ENCODE measurements at places on chromosomes 5 and 9.

DNA sequence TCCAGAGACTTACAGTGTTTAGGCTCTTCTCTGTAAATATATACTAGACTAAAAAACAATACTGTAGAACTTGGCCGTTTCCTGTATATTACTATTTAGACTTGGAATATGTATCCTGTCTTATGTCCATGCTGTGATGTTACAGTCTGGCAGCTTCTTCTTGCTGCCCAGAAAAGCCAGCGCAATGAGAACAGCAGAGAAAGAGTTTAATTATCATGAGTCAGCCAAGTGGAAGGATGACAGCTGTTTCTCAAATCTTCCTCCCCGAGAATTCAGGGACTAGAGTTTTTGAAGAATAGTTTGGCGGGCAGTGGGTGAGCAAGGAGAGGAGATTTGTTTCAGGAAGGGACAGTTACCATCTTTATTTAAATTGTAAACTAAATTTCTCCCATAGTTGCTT is 37.5 kb downstream of the NAA35 start:
- DNase-seq: no peak

- no peak for DNase-seq
Observed at GRCh38 chr5:157828944-157829639, 29.9 kb downstream of the CLINT1 start.

DNA sequence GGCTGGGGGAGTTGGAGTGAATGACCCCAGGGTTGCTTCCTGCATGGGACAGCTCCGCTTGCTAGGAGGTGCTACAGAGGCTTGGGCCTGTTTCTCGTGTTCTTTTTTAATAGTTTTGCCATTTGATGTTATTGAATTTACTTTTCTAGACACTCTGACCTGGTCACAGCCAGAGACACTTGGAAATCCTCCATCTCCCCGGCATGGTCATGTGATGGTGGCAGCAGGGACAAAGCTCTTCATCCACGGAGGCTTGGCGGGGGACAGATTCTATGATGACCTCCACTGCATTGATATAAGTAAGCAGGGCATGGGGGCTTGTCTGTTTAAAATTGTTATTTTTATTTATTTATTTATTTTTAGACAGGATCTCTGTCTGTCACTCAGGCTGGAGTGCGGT is 13.4 kb downstream of the HSPA5 start:
- DNase-seq: no peak

- DNase-seq: no peak
Observed at GRCh38 chr9:117720066-117720465, 15.9 kb downstream of the TLR4 start.

DNA sequence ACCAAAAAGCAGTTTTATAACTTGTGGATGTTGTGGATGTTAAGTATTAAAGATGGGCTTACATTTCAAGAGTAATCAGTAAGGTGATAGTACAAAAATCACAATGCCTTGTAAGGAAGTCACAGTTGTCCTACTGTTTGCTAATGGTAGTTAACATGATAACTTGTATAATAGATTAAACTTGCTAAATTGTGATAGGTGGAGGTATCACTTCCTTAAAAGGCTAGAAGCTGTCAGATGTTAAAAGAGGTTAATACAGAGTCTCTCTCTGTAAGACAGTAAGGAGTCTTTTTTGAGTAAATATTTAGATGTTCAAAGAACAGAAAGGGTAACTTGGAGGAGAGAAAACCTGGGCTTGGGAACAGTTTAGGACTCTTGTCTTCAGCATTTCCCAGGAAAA is 14.2 kb upstream of the MACIR start:
- no peak for DNase-seq

DNA sequence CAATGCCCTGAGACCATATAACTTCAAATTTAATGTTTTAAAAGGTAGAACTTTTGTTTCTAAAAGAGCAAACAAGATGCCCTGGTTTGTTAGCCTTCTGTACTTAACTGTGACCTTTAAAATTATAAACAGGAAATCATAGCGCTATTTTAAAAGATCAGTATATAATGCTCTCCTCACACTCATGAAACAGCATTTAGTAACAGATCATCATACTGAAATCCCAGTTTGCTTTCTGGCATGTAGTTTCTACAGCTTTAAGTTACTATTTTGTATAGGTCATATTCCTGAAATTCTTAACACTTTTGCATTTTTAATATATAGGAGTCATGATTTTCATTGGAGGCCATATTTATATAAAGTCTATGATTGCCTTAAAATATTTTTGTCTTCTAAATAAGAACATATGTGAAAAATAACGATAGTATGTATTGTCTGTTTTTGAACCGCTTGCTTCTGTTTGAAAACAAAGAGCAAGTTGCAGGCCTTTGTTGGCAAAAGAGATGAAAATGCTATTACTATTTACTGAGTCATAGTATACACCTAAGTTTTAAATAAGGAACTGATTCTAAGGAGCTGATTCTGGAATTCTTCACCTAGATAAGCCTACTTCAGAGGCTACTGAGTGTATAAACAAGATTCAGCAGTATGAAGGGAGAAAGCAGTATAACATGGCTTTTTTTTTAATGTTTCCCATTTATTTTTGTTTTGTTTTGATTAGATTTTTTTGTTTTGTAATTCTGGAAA is 20.5 kb downstream of the SRFBP1 start:
- no peak for DNase-seq

DNA sequence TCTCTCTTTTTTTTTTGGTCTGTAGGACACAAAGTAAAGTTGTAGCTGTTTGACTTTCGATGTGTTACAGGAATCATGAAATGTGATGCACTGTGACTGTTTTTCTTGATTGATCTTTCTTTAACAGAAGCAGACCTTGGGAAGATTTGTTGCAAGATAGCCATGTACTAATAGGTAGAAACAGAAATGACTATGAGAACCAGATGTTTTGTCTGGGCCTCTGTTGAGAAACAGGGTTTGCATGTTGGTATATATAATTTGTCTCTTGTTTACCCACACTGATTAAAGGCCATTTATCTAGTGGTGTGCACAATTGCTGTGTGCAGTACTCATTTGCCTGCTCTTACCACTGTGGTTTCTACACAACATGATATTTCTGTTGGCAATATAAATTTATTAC is 125.1 kb downstream of the HACD4 start:
- DNase-seq: no peak

- DNase-seq: no peak
Observed at GRCh38 chr5:61493973-61494372, 161.9 kb downstream of the ZSWIM6 start.

DNA sequence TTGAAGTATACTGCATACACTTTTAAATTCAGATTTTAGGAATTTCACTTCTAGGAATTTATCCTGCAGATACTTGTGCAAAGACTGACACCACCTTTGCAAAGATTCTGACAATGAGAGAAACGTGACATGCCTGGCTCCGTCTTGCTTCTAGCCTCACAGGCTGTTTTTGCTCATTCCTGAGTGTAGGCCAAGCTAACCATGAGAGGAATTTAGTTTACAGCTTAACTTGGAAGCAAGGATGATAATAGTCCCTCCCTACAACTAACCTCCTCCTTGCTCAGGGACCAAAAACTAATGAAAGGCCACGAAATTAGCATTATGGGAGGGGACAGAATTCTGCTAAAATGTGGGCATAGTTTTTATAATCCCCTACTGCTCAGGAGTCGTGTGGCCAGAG is 31.1 kb downstream of the C5orf22 start:
- no peak for DNase-seq

GRCh38 chr9:132020820-132021510 is 58.7 kb downstream of the MED27 start:
- DNase-seq: no peak

GRCh38 chr5:170749911-170750431 is 33.6 kb upstream of the GABRP start:
- DNase-seq: no peak

GRCh38 chr9:21941337-21941995 is 52.7 kb downstream of the CDKN2A start:
- no peak for DNase-seq

GRCh38 chr5:66454186-66455078 is 141.8 kb upstream of the MAST4 start:
- no peak for DNase-seq

GRCh38 chr9:13137426-13137825 is 142.1 kb downstream of the MPDZ start:
- DNase-seq: no peak

GRCh38 chr5:54460181-54460919 is 4.9 kb downstream of the HSPB3 start:
- DNase-seq: no peak

- no peak for DNase-seq
Observed at GRCh38 chr5:76849419-76850291, at the start of gene S100Z. Gene S100Z, plus strand, starts transcription at chr5:76850014. Its CDS starts 25,346 bp downstream, at chr5:76875360.

DNA sequence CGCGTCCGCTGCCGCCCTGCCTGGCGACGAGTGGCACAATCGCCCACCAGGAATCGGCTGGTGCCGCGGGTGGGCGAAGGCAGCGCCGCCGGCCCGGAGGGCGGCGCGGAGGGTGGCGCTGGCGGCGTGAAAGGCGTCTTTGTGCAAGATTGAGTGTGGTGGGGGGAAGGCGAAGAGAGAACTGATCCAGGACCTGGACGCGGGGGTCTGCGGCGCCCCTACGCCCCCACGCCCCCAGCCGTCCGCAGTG is 4.6 kb upstream of the RGMB start:
- no peak for DNase-seq

GRCh38 chr5:134541736-134542376 is 16.4 kb downstream of the JADE2 start:
- no peak for DNase-seq

DNA sequence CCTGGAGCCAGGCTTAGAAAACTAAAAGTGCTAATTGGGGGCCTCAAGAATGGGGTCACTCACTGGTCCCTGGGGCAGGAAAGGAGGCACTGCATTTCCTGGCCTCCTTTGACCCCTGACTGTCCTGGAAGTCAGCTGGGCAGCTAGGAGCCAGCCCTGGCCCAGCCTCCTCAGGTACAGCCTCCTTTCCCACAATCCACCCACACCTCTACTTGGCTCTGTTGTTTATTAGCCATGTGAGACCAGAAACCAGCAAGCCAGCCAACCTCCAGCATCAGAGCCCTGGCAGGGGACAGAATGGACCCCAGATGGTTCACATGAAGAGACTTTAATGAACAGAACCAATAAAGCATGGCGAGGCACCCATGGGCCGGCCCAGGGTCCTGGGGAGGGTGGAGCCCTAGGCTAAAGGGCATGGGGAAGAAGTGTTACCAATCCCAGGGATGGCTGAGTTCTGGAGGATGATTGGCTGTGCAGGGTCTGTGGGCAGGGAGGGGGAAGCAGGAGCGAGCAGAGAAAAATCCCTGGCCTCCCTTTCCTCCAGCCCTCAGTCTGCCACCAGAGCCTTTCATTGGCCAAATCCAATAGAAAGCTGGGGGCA is 55.3 kb upstream of the ANGPTL2 start:
- DNase-seq: no peak

DNA sequence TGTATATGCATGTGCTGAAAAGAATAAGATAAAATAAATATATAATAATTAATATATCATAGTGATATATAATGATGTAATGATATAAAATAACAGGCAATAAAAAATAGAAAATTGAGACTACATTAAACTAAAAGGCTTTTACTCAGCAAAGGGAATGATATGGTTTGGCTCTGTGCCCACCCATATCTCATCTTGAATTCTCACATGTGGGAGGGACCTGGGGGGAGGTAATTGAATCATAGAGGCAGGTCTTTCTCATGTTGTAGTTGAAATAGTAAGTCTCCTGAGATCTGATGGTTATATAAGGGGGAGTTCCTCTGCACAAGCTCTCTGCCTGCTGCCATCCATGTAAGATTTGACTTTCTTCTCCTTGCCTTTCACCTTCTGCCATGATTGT is 1550.9 kb upstream of the CDH6 start:
- DNase-seq: no peak

- no peak for DNase-seq
Observed at GRCh38 chr5:169544264-169544950, 39.2 kb upstream of the SPDL1 start.

GRCh38 chr9:26801772-26802171 is 90.8 kb downstream of the CAAP1 start:
- no peak for DNase-seq

DNA sequence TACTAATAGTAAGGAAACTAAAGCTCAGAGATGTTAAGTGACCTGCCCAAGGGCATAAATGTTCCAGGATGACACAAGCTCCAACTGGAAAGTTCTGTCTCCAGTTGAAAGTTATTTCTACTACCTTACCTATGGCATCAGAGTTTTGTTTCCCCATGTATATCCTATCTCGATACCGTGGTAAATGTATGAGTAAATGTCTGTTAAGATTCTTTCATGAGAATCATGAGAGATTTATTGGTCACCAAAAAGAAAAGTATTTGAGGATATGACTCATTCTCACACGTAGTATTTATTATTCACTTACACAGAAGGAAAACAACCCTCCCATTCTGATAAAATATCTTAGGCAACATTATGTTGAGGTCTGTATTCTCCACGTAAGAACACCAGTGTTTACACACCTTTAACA is 11.1 kb upstream of the SHOC1 start:
- no peak for DNase-seq

- DNase-seq: no peak
Observed at GRCh38 chr5:45862763-45863162, 166.6 kb upstream of the HCN1 start.

DNA sequence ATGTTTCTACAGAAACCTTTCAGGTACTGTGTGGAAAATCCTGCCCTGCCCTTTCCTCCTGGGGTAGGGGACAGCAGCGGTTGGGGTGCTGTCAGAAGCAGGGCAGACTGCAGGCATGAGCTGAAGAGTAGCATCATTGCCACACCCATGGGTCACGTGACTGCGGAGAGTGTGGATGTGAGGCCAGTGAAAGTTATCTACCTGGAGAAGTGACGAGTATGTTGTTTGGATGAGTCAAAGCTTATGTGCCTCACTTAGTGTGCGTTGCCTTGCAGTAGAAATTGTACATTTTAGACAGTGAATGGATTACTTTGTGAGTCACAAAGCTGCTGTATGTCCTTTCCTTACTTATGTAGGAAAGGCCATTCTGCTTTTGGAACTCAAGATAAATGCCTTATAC is 21.7 kb upstream of the ACTBL2 start:
- no peak for DNase-seq

- DNase-seq: peak; percentile 83
Observed at GRCh38 chr9:111178331-111179055, 140.2 kb upstream of the LPAR1 start.

- peak; percentile 88 for DNase-seq
Observed at GRCh38 chr5:172758077-172758833, 12.7 kb downstream of the DUSP1 start.

GRCh38 chr9:133514460-133515239 is 10.1 kb downstream of the MYMK start:
- no peak for DNase-seq
